Fibroblast of villous mesenchyme (primary cell): ENCODE measurements at places on chromosomes 5 and 9. TPM values are rescaled to one million over a fixed set of nuclear protein-coding genes. Genes with fewer than 3 reads are reported as not detected.

PDLIM4 gene
- total RNA-seq: 42.8 and 97.2 TPM in 2 replicates

ACTBL2 gene
- 0.43 and 0.97 TPM in 2 replicates for total RNA-seq

CCDC180 gene
- 3.0 and 3.9 TPM in 2 replicates for total RNA-seq

KLHL3 gene
- 1.9 and 3.0 TPM in 2 replicates for total RNA-seq

KLF4 gene
- total RNA-seq: 2.6 and 3.5 TPM in 2 replicates

CDX1 gene
- under 0.01 and 0.64 TPM in 2 replicates for total RNA-seq

GMCL2 gene
- total RNA-seq: not detected in 2 replicates

ANKRD34B gene
- not detected in 2 replicates for total RNA-seq

KCNN2 gene
- 0.64 and 2.6 TPM in 2 replicates for total RNA-seq

CENPP gene
- total RNA-seq: 2.2 and 2.6 TPM in 2 replicates

FOXD4L5 gene
- total RNA-seq: under 0.01 TPM in 1 of 2 replicates, not detected in the other

DDX4 gene
- total RNA-seq: not detected in 2 replicates

CRB2 gene
- total RNA-seq: under 0.01 TPM in 1 of 2 replicates, not detected in the other

NIPAL4 gene
- 1.7 and 2.3 TPM in 2 replicates for total RNA-seq

RNF183 gene
- not detected in 2 replicates for total RNA-seq

C9 gene
- total RNA-seq: under 0.01 TPM in 1 of 2 replicates, not detected in the other

PCDHA1 gene
- total RNA-seq: under 0.01 TPM in 1 of 2 replicates, not detected in the other

PRR16 gene
- 11.6 and 22.0 TPM in 2 replicates for total RNA-seq

CXCL14 gene
- not detected in 2 replicates for total RNA-seq

GPR150 gene
- total RNA-seq: 0.32 and 0.43 TPM in 2 replicates

NMUR2 gene
- not detected in 2 replicates for total RNA-seq

SLC4A9 gene
- total RNA-seq: not detected in 2 replicates

GPR151 gene
- not detected in 2 replicates for total RNA-seq

C9orf153 gene
- total RNA-seq: 0.32 TPM in 1 of 2 replicates, not detected in the other

OR1N2 gene
- not detected in 2 replicates for total RNA-seq

ADGRD2 gene
- not detected in 2 replicates for total RNA-seq

FANCC gene
- total RNA-seq: 3.9 and 7.8 TPM in 2 replicates

CORO2A gene
- total RNA-seq: 0.32 and 2.2 TPM in 2 replicates

CLIC3 gene
- total RNA-seq: 19.0 and 43.2 TPM in 2 replicates

JAKMIP2 gene
- total RNA-seq: 3.2 and 3.5 TPM in 2 replicates

SLC45A2 gene
- under 0.01 TPM in 1 of 2 replicates, not detected in the other for total RNA-seq

HRCT1 gene
- 0.43 and 0.97 TPM in 2 replicates for total RNA-seq

INSYN2B gene
- total RNA-seq: 11.0 and 12.5 TPM in 2 replicates

ALG2 gene
- 55.4 and 64.8 TPM in 2 replicates for total RNA-seq
